ENCODE measurements at places on chromosomes 11 and 22.

- peak; percentile 64 for DNase-seq
Measured at GRCh38 chr11:94776351-94777321, 8.5 kb downstream of the AMOTL1 start.

DNA sequence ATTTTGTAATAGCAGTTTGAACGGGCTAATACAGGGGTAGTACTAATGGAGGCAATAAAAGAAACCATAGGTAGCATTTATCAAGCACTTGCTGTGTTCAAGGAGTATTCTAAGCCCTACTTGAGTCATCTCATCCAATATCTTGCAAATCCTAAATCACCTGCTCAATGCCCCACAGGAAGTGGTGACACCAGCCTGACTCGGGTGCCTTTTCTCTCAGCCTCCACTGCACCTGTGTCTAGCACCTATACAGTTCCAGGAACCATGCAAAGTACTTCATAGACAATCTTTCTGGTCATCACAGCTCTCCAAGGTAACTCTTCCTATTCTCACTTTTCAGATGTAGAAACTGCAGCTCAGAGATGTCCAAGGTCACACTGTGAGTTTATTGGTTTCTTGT lies 98.0 kb downstream of the PRR5L start:
- DNase-seq = no peak

DNA sequence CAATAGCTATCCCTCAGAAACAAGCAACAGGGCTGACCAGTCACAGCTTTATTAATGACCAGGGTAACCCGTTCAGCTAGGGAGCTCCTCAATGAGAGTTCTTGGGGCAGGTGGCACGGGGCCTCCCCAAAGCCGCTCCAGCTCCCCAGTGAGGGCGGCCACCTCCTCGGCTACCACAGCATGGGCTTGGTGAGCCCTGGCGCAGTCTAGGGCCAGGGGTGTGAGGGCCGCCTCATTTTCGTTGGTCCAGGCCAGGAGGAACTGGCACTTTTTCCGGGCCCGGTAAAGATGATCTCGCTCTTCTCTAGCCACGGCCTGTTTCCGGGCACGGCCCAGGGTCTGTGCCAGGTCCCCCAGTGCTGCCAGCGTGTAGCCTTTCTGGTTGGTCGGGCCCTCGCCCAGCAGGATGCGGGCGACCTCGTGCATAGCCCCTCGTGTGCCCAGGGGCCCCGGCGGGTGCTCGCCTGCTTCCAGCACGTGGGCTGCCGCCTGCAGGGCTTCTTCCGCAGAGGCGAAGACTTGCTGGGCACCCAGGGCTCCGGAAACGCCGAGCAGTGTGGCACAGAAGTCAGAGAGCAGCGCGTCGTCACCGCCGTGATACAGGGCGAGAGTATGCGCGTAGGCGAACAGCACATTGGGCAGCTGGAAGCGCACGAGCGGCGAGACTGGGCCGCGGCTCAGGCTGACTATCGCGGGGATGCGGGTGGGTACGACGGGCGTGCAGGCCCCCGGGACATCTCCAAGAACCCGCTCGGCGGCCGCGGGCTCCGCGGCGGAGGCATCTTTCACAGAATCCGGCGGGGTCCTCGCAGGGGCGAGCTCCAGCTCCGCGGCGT lies 913 bp downstream of the ZNHIT2 start:
- peak; percentile 81 for DNase-seq

- DNase-seq = no peak
Measured at GRCh38 chr11:64607381-64607985, 16.5 kb downstream of the SLC22A12 start.

- peak; percentile 5 for DNase-seq
Measured at GRCh38 chr11:19323502-19323901, 82.8 kb upstream of the E2F8 start.

DNA sequence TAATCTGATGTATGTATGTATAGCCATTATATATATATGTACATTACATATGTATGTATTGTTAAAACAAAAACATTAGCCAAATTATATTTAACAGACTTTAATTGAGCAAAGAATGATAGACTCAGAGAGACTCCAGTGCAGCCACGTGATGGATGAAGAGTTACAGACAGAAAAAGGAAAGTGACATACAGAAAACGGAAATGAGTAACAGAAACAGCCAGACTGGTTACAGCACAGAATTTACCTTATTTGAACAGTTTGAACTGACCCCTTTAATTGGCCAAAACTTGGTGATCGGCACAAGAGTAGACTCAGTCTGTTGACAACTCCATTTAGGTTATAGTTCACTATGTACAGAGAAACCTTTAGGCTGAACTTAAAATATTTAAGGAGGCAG lies 35.0 kb downstream of the CHORDC1 start:
- no peak for DNase-seq

DNA sequence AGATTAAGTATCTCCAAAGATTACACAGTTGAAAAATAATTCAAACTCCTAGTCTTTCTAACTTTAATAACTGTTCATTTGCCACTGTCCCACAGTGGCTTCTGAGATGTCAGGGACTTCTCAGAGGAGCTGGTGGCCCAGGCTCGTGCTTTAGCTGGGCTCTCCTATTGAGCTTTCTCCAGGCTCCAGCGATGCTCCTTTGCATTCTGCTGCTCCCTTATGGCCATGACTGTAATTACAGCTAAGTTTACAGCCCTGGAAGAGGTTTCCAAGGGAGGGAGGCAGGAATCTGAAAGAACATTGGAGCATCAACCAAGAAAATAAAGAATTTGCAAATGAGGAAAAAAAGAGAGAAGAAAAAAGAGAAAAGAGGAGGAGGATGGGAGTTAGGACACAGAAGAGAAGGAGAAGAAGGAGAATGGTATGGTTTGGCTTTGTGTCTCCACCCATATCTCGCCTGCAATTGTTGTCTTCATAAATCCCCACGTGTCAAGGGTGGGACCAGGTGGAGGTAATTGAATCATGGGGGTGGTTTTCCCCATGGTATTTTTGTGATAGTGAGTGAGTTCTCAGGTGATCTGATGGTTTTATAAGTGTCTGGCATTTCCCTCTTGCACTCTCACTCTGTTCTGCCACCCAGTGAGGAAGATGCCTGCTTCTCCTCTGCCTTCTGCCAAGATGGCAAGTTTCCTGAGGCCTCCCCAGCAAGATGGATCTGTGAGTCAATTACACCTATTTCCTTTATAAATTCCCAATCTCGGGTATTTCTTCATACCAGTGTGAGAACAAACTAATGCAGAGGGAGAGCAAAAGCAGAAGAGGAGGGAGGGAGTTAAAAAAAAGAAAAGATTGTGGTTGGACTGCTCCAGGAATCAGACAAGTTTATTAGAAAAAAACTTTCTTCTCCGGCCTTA lies 857.0 kb downstream of the KCNA4 start:
- DNase-seq = peak; percentile 91

GRCh38 chr11:85685820-85686459 lies at the start of gene CCDC89:
TSS of gene CCDC89 (minus strand) at chr11:85686195. CDS start at chr11:85686130, 65 bp downstream.
- peak; percentile 94 for DNase-seq

- DNase-seq = no peak
Measured at GRCh38 chr22:48501231-48501750, 1326.4 kb downstream of the BRD1 start.

- no peak for DNase-seq
Measured at GRCh38 chr11:10503777-10504480, 37.1 kb downstream of the RNF141 start.

GRCh38 chr22:39520226-39521105 lies at the start of gene ATF4:
TSS of gene ATF4 (plus strand) at chr22:39520562. CDS start at chr22:39521446, 884 bp downstream.
- DNase-seq = no peak

DNA sequence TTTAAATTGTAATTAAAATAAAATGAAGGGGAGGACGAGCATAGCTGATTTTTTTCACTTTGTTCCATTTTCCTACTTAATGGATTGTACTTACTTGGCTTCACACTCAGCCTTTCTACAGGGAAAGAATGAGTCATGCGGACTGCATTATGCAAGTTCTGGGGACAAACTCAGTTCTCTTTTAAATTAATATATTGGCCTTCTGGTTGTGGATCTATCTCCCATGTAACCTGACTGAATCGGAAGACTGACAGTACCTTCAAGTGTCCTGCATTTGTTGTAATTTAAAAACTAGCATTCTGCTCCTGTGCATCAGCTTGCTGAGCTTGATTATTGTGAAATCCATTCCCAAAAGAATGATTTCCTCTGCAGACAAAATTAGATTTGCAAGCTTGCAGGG lies 12.2 kb downstream of the OR8D1 start:
- peak; percentile 92 for DNase-seq

DNA sequence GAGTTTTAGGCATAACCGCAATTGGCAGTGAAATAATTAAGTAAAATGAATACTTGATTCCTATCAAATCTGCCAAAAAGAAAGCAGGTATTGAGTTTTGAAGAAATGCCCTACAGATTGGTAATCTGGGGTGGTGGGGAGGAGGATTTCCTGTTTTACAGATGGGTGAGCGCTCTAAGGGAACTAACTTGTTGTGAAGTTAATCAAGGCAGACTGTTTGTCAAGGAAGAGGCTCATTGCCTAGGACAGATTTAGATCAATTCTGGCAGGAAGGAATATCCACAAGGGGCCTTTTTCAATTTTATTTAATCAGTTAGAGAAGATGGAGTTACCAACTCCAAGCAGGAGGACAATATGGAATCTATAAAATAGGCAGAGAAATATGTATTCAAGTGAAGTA lies 271.5 kb upstream of the CCDC90B start:
- no peak for DNase-seq

- DNase-seq = peak; percentile 55
Measured at GRCh38 chr22:23182309-23183060, 2.2 kb downstream of the BCR start.

GRCh38 chr11:19953336-19953735 lies 206.9 kb downstream of the DBX1 start:
- DNase-seq = peak; percentile 46

- peak; percentile 27 for DNase-seq
Measured at GRCh38 chr11:59175091-59175501, 3.2 kb downstream of the DTX4 start.

- no peak for DNase-seq
Measured at GRCh38 chr11:130644187-130644586, 195.7 kb downstream of the ADAMTS15 start.

DNA sequence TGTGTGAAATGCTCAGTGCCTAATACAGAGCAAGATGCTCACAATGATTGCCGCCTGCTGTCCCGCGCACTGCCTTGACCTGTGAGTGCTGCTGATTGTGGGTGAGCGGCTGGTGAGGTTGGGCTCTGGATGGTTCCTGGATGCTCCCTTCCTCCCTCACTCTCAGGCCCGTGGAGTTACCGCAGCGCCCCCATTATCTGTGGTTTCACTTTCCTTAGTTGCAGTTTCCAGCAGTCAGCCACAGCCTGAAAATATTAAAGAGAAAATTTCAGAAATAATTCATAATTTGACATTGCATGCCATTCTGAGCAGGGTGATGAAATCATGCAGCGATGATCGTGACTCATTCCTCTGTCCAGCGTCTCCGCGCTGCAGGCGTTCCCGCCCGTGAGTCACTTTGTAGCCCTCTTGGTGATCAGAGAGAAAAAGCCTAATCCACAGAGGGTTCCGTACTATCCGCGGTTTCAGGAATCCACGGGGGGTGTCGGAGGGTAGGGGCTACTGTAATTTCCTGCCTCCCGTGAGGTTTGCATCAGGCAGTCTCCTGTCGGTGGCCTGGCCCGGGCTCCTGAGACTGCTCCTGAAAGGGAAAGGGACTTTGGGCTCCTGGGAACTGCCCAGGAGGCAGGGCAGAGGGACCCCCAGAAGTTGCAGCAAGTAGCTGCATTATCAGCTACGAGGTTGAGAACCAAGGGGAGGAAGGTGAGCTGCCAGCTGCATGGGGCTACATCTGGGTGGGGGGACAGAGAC lies 10.6 kb downstream of the RPL3 start:
- DNase-seq = peak; percentile 96

DNA sequence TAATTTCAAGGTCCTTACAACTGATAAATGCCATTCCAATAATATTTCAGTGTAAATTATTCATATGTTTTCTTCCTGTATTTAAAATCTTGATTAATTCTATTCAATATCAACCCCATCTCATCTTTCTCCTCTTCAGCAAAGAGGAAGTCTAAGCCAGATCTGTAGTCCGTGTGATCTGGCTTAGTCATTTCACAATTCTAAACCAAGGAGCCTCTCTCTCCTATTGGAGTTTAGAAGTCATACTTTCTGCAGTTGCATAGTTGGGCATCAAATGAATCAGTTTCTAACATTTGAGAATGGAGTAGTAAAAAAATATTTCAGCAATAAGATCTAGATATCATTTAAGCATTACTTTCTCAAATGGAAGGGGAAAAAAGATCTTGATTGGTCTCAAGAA lies 354.9 kb downstream of the JRKL start:
- peak; percentile 47 for DNase-seq

DNA sequence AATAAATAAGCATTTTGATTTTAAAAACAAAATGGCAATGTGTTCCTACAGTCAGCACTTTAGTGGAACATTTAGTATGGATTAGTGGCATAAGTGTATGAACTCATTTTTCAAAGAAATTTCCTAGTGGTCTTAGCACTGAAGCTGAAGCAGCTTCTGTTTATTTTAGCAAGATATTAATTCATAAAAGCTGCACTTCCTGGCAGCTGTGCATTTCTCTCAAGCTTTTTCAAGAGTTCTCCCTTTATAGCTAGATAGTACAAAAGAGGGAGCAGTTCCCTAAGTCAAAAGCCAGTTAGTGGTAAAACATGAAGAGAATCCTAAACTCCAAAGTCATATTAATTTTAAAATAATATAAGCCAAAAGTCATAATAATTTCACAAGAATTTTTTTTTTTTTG lies 1036.0 kb upstream of the CCDC90B start:
- DNase-seq = no peak

DNA sequence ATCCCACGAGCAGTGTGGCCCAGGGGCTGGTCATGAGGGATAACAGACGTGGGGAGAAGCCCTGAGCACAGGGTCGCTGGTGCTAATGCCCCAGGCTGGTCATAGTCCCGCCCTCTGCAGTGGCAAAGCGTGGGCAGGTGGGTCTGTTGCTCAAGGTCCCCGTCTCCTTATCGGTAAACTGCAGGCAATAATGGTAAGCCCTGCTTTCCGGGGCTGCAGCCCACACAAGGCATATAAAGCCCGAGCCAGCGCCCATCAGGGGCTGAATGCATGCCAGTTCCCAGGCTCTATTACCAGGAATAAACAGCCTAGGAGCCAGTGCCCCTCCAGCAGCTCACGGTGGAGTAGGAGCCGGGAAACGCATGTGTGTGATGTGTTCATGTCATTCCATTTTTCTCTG lies 261.0 kb downstream of the BRD1 start:
- no peak for DNase-seq

DNA sequence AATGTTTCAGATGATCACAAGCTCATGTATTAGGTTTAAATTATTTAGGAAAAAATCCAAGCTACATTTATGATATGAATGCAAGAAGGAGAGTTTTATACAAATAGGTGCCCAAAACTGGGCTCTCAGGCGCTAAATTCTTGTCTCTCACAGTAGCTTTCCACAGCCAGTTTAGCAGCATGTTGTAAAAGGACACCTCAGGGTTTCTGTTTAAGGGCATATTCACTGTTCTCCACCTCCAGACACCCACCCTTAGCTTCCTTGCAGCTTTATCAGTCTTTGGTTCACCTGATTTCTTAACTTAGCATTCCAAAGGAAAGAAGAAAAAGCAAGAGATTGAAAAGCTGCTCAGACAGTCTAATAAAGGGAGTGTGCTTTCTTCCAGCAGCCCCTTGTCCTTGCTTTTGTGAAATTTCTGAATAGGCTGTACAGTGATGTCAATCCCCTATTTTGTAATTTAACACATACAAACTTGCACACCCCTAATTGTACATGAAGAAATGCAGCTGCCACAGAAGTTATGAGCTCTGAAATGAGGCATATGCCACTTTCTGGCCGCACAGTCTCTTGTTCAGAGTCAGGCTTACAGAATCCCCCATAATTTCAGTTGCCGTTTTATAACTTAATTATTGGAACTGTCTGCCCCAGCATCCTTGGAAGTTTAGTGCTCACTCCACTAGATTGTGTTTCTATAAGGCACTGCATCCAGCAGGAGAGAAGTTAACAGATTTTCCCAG lies 262.1 kb downstream of the DDX10 start:
- DNase-seq = no peak

All from iris pigment epithelial cell (primary cell).